SK-N-DZ (cell line): ENCODE measurements at places on chromosomes 3 and 15.
A peak's percentile ranks its signal among the peaks of the same experiment; 100 is the strongest.

GRCh38 chr3:32467333-32468070, 35.1 kb downstream of the CMTM6 start:
- DNase-seq: peak; percentile 35

GRCh38 chr3:44223299-44223698, 18.4 kb upstream of the TOPAZ1 start:
- DNase-seq: no peak

DNA sequence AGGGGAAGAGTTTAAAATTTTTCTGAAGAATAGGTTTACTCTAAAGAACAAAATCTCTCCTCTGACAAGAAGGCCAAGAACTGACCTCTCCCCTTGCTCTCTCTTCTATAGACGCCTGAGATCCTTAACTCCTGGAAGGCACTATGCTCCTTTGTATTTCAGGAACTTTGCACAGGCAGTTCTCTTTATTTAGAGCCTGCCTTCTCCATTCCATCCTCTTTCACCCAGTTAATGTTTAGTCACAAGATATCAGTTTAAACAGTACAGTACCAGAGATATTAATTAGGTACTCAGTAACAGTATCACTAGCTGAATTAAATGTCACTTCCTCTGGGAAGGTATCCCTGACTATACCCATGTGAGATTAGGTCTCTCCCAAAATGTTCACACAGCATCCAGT, 33.5 kb downstream of the HERC1 start:
- DNase-seq: no peak

GRCh38 chr3:196989721-196990262, 21.2 kb upstream of the PIGZ start:
- no peak for DNase-seq

DNA sequence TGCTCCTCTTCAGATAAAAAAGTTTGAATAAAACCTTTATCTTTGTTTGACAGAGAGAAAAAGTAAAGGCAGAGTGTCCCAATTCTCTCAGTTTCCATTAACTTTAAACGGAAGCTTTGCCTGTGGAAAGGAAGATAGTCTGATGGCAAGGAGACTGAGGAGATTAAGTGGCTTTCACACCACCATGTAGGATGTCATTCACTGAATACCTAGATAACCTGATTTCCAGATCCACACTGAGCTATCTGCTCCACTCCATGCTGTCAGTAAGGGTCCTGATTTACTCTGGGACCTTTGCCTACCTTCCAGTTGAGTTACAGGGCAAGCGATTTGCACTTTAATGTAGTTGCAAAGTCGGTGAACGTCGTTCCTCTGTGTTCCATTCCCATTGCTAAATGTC, 233.4 kb upstream of the TBL1XR1 start:
- no peak for DNase-seq

DNA sequence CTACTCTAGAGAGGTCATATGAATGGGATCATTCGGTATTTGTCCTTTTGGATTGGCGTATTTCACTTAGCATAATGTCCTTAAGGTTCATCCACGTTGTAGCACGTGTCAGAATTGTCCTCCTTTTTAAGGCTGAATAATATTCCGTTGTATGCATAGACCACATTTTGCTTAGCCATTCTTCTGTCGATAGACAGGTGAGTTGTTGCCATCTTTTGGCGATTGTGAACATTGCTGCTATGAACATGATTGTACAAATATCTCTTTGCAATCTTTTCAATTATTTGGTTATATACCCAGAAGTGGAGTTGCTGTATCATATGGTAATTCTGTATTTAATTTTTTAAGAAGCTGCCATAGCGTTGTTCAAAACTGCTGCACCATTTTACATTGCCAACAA, 52.4 kb upstream of the GOLGA8J start:
- no peak for DNase-seq

- peak; percentile 54 for DNase-seq
These were observed 10.6 kb downstream of the CISH start for GRCh38 chr3:50600841-50601591.
